Urinary bladder (tissue), 4 donors: ENCODE measurements at places on chromosomes 11 and 22. TPM values are rescaled to one million over a fixed set of nuclear protein-coding genes. Genes with fewer than 3 reads are reported as not detected.

GRCh38 chr11:120385110-120385509, 48.9 kb downstream of the ARHGEF12 start:
- DNase-seq, result no peak

Gene OR5P2
- total RNA-seq, result 7.9 TPM

DNA sequence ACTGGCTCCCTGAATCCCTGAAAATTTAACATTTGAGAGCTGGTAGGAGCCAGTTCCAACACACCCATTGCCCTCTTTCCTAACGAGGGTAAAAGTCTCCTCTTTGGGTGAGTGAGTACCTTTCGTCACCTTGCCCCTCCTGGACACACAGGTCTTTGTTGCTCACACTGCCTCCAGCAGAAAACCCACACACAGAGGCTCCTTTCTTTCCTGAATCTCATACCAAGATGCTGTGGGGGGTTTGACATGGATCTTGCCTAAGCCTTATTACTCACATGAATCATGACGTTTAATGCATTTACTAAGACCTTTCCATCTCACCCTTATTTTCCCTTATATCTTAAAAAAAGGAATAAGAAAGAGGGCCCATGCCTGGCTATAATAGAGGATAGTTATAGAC, 53.0 kb downstream of the PARVA start:
- DNase-seq, result no peak

GRCh38 chr11:2707736-2708135, 7.9 kb upstream of the KCNQ1OT1 start:
- DNase-seq, result no peak

Gene MMP12
- total RNA-seq, result 3.8 TPM

- no peak for DNase-seq
Observed at GRCh38 chr11:128890543-128891368, at the start of gene KCNJ5. Gene KCNJ5, plus strand, starts transcription at chr11:128891356. Its CDS starts 19,918 bp downstream, at chr11:128911274.

Gene SCN3B
- 5.6 TPM for total RNA-seq

DNA sequence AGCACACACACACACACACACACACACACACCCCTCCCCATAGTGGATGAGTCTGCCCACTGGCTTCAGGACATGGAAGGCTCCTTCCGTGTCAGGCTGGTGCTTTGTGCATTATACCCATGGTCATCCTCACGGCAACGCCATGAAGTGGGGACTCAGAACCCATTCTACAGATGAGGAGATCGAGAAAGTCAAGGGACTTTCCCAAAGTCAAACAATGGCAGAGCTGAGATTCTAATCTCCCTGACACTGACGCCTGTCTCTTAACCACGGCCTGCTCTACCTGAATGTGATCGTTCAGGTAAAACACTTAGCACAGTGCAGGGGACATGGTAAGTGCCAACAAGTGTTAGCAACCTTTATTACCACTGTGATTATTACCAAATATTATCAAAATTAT, 4.3 kb upstream of the MN1 start:
- DNase-seq, result no peak

GRCh38 chr11:34784318-34784841, 131.8 kb downstream of the APIP start:
- no peak for DNase-seq

Gene ADM2
- total RNA-seq, result 0.37 TPM
